Cortex of kidney (tissue), 1 donor: ENCODE measurements at places on chromosomes 11 and 22.

DNA sequence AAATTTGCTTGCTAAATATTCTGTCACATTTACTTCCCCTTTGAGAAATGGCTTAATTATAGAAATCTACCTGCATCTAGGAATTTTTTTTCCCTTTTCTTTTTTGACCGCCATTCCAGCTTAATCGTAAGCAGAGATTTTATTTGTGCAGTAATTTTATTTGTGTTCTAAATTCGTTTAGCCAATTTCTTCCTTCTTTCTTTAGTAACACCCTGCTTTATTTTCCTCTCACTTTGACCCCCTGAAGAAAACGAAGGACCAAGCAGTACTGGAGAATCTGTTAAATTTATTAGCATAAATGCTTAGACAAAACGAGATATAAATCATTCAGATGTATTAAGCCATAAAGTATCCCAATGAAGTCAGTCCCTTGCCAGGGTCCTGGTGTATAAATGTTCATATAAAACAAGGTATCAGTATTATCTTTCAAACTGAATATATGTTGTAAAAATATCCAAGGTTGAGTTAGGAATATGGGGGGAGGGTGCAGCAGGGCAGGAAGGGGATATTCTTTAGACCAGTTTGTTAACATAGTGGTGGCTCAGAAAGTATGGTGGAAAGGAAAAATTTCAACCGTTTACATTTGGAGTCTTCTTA, 5.1 kb upstream of the WT1 start:
- DNase-seq = no peak

DNA sequence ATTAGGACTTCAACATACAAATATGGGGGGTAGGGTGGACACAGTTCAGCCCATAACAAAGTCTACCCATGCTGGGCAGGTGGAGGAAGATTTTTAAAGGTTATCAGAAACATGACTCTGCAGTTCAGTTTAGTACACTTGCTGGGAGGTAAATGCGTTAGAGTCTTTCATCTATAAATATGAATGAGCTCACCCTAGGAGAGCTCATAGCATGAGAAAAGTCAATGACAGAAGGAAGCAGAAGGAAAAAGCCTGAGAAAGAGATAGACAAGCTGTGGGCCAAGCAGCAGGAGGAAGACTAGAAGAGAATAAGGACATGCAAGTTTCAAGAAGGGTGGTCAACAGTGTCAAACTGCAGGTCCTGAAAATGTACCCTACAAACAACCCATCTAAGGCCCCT, 27.0 kb upstream of the FSHB start:
- DNase-seq = no peak

- DNase-seq = no peak
Observed at GRCh38 chr11:65047581-65048422, 6.8 kb downstream of the SAC3D1 start.

DNA sequence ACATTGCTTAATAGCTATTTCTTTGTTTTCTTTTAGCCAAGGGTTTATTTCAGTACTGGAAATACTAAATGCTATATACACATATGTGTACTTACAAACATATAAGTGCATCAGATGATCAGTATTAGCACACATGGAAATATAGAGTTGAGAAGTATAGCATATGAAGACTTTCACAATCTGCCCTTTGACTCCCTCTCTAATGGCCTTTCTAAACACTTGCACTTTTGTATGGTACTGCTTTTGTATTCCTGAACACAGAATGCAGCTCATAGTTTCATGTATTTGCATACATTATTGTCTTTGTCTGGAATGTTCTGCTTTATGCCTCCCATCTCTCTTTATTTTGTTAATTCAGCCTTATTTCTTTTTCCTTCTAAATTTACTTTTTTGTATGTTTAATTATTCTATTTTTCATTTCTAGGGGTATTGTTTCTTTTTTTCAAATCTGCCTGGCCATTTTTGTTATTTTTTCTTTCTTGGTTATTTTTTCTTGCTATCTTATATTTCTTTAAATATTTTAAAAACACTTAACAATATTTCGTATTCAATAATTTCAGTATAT, 28.8 kb downstream of the ACER3 start:
- no peak for DNase-seq

- DNase-seq = no peak
Observed at GRCh38 chr22:23213581-23214334, 33.4 kb downstream of the BCR start.

- DNase-seq = no peak
Observed at GRCh38 chr11:3022300-3022967, 30.3 kb upstream of the NAP1L4 start.

GRCh38 chr11:2741377-2742131, 41.8 kb upstream of the KCNQ1OT1 start:
- no peak for DNase-seq

DNA sequence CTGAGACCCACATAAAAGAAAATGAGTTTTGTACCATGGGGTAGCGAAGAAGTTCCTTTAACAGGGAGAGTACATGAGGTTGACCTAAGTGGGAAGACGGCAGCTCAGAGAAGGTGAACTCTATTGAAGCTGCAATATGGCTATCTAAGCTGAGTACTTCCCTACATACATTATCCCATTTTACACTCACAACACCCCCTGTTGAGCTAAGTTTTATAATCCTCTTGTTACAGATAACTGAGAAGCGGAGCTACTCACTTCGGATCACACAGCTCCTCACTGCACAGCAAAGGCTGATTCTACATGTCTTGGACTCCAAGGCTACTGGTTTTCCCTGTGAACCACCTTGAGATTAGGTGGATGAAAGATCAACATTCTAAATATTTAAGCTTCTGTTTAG, 8.2 kb upstream of the PIWIL4 start:
- no peak for DNase-seq

GRCh38 chr22:32904044-32904443, 102.5 kb downstream of the TIMP3 start:
- no peak for DNase-seq

GRCh38 chr11:126190792-126191191, 20.7 kb downstream of the RPUSD4 start:
- no peak for DNase-seq

- DNase-seq = no peak
Observed at GRCh38 chr22:40289991-40290459, 56.3 kb upstream of the ADSL start.

DNA sequence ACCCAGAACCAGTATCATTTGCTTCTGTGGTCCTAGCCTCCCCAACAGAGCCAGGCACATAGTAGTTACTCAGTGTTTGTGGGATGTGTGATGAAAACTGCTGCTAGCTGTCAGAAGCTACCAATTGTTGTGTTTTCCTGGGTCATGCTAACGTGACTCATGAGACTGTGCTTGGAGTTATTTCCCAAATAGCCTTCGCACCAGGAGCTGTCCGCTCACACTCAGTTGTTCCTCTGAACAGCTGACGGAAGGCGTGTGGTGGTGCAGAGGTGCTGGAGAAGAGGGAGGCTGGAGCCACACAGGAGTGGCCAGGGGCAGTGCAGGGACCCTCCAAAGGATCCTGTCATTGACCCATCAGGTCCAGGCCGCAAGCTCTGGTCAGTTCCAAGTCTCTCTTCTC, 53.9 kb upstream of the TBCEL start:
- DNase-seq = no peak

DNA sequence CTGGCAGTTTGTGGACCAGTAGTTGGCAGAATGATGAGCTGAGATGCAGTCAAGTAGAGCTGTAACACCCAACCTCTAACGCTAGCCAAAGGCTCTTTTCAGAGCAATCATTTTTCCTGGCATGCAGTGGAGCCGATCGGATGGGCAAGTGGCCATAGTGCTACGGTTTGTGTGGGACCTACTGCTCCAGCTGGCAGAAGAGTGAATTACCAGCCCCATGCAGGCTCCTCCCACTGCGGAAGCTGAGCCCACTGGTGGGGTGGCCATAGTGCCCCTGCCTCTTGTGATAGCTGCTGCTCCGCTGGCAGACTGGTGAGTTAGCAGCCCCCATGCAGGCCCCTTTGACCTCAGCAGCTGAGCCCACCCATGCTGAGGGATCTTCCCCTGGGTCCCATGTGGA, 27.0 kb upstream of the SC5D start:
- no peak for DNase-seq

- DNase-seq = no peak
Observed at GRCh38 chr11:76317296-76317695, 63.6 kb downstream of the THAP12 start.

GRCh38 chr22:50175921-50176849, 5.7 kb downstream of the PANX2 start:
- DNase-seq = no peak

DNA sequence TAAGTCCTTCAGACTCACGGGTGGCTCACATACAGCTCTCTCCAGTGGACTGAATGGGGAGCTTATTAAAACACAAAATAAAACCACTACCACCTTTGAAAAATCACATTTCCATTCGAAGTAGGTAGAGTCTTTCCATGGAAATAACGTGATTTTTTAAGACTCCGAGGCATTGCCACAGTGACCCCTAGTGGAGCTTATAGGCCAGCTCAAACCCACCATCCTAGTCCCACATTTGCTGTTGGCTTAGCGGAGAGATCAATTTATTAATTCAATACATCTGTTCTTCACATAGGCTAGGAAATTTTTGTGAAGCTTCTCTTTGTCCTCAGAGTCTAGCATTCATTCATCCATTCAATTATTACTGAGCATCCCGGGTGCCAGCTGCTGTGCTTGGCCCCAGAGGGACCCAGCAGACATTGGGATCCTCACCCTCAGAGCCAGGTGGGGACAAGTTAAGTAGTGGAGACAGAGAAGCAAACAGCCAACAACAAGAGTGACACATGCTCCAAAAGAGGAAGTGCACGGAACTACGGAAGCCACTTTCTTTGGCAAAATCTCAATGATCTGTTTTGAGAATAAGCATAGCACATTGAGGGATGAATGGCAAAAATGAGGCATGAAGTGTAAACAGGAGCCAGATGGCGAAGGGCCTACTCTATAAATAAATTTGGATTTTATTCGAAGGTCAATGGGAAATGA, 10.2 kb upstream of the P4HA3 start:
- no peak for DNase-seq

DNA sequence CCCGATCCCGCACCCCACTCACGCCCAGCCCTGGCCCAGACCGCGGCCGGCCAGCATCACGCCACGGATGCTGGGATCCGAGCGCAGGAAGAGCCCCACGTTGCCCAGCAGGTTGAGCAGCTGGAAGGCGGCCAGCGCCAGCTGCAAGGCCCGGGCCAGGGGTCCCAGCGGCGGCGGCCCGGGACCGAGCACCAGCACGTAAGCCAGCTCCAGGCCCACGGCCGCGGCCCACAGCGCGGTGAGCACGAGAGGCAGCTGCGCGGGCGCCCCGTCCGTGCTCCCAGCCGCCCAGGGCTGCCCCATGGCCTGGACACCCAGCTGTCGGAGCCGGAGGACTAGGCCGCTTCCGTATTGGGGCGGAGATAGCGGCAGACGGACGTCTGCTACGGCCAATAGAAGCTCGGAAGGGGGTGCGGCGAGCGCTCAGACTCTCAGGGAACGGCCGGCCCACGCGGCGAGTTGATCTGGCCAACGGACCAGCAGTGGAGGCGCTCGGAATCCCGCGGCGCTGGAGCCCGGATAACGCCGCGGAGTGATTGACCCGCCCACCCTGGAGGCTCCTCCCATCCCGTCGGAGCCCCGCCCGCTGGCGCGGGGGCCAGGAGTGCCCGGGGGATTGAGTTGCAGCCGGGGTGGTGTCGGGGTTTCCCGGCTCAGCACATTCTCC, at the start of gene ZDHHC24:
Gene ZDHHC24 (minus strand): TSS at position 348 of the 667 bp plus-strand sequence. CDS start 45 bp downstream, at position 303.
- peak; percentile 78 for DNase-seq

GRCh38 chr11:70697701-70698100, 299.4 kb downstream of the CTTN start:
- no peak for DNase-seq

DNA sequence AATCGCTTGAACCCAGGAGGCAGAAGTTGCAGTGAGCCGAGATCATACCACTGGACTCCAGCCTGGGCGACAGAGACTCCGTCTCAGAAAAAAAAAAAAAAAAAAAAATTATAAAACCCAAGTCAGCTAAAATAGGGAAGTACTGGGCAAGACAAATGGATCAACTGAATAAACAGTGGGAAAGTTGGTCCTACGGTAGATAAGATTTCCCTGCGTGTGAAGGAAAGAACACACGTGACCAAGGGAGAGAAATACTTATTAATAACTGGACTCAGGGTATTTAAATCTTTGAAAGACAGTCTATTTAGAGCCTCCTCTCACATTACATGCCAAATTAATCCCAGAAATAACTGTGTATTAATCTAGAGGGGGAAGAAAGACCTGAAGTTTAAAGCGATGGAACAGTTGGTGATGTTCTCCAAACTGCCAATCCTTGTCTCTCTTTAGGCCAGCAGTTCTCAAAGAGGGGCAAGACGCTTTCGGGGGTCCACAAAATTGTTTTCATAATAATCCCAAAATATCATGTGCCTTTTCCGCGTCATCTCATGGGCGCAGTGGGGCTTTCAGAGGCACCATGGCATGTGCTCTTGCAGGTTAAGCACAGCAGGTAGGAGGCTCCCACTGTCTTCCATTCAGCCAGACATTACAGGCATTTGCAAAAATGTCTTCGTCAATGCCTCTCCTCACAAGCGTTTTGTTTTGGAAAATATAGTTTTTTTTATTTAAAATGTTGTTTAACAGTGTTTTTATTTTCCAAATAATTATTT, 6.6 kb downstream of the RTL6 start:
- no peak for DNase-seq

GRCh38 chr11:9851366-9851765, 187.5 kb downstream of the SWAP70 start:
- no peak for DNase-seq

- DNase-seq = no peak
Observed at GRCh38 chr11:103007521-103007920, 52.0 kb upstream of the MMP13 start.

DNA sequence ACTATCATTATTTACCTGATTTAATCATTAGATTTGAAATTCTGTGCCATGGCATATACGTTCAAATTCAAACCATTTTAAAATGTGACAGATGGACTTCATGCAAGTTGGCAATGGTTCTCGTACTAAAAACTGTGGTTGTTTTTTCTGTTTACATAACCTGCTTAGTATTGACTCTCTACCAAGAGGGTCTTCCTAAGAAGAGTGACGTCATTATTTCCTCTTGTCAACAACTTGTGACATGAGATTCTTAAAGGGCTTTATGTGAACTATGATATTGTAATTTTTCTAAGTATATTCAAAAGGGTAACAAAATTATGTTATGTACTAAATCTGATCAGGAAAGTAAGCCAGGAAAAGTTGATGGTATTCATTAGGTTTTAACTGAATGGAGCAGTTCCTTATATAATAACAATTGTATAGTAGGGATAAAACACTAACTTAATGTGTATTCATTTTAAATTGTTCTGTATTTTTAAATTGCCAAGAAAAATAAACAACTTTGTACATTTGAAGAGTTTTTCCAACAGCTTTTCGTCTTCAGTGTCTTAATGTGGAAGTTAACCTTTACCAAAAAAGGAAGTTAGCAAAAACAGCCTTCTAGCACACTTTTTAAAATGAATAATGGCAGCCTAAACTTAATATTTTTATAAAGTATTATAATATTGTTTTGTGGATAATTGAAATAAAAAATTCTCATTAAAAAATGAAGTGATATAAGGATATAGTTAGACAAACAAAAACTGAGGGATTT, 87.0 kb downstream of the GRK3 start:
- DNase-seq = no peak
